ENCODE measurements at places on chromosomes 7 and 10. TPM values are rescaled to one million over a fixed set of nuclear protein-coding genes. Genes with fewer than 3 reads are reported as not detected.

The C10orf143 gene
- total RNA-seq = 6.9 TPM

The HTR7 gene
- total RNA-seq = 0.61 TPM

DNA sequence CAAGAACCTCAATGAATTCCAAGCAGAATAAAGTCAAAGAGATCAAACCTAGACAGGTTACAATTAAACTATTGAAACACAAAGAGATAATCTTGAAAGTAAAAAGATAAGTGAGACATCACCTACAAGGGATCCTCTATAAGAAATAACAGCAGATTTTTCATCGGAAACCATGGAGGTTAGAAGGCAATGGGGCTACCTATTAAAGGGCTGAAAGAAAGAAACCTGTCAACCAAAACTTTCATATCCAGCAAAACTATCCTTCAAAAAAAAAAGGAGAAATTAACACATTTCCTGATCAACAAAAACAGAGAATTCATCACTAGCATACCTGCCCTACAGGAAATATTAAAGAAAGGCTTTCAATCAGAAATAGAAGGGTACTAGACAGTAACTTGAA lies 244.9 kb downstream of the ARHGAP12 start:
- no peak for DNase-seq

The NEUROD6 gene
- total RNA-seq = not detected

The GPNMB gene
- 15.0 TPM for total RNA-seq

The OR2A1 gene
- not detected for total RNA-seq

DNA sequence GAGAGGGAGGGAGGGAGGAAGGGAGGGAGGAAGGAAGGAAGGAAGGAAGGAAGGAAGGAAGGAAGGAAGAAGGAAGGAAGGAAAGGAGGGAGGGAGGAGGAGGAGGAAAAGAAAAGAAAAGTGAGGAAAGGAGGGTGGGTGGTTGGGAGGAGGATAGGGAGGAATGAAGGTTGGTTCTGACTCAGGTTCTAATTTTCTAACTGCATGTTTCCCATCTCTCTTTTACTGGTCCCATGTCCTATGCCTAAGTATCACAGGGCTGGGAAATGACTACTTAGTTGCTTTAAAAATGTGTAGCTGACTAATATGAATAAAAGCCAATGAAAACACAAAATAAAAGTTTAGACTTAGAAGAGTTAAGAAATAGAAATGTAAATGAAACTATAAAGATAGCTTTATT lies 890.9 kb upstream of the POT1 start:
- no peak for DNase-seq

The CALHM1 gene
- total RNA-seq = not detected

- DNase-seq = no peak
These were observed 3.8 kb upstream of the ZNRF2 start for GRCh38 chr7:30280631-30281030.

DNA sequence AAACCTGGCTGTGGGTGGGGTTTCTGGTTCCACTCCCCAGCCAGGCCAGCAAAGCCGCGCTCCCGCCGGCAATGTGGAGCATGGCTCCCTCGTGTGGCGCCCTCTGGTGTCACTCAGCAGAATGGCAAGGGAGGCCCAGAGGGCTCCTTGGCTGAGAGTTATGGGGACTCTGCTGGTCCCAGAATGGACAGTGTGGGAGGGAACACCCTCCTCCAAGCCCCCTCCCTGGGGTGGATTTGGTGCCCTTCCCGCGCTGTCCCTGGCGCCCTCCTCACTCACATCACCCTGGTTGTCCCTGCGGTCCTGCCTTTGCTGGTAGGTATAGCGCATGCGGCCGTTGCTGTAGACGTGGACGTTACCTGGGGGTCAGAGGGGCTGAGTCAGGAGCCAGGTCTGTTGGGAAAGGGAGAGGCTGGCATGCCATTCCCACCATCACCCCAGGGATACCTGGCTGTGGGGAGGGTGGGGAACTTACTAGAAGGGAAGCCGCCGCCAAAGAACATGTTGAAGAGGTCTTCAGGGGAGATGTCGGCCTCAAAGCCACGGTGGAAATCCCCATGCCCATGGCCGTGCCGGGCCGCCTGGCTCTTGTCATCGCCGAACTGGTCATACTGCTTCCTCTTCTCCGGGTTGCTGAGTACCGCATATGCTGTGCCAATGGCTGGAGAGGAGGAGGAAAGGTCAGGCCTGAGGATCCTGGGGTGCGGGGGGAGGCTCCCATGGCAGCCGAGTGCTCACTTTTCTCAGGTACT lies 14.0 kb downstream of the DNAJB12 start:
- DNase-seq = peak; percentile 76

GRCh38 chr7:138622841-138623240 lies 78.3 kb downstream of the SVOPL start:
- DNase-seq = no peak

- DNase-seq = no peak
These were observed 224.2 kb upstream of the AUTS2 start for GRCh38 chr7:69374044-69374425.

GRCh38 chr10:50936335-50936734 lies 50.9 kb upstream of the A1CF start:
- DNase-seq = no peak

The ATAD1 gene
- 50.5 TPM for total RNA-seq

- peak; percentile 46 for DNase-seq
These were observed 22.7 kb downstream of the MKRN1 start for GRCh38 chr7:140456551-140457051.

- DNase-seq = no peak
These were observed 48.4 kb upstream of the GTF2IRD1 start for GRCh38 chr7:74405191-74405898.

DNA sequence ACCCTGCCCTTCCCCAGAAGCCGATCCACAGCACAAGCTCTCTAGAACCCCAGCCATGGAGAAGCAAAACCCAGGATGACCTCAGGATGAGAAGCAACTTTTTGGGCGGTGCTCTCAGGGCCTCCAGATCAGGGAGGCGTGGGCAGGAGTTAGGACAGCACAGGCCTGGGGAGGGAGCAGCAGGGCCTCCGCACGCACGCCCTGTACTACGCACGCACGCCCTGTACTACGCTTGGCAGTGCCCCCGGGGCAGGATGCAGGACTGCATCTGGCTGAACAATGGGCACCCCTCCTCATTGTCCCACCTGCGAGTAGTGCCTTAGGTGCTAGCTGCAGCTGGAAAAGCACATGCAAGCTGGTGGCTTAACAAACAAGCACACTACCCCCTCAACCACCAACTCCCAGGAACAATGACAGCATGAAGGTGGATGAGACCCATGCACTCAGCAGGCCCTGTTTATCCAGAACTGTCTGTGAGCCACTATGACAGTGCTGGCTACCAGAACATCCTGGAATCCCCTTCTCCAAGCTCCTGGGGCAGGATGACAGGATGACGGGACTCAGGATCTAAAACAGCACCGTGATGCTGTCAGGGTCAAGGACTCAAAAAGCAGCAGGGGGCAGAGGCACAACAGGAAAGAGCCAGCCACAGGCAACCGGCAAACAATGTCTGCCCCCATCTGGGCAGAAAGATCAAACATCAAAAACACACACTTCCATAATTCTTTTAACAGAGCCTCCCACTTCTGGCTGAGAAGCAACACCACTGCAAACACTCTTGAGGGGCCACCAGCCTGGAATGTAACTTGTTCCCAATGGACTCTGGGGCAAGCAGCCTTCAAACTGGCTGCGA lies 11.8 kb downstream of the PODXL start:
- no peak for DNase-seq

The PAXIP1 gene
- 10.9 TPM for total RNA-seq

DNA sequence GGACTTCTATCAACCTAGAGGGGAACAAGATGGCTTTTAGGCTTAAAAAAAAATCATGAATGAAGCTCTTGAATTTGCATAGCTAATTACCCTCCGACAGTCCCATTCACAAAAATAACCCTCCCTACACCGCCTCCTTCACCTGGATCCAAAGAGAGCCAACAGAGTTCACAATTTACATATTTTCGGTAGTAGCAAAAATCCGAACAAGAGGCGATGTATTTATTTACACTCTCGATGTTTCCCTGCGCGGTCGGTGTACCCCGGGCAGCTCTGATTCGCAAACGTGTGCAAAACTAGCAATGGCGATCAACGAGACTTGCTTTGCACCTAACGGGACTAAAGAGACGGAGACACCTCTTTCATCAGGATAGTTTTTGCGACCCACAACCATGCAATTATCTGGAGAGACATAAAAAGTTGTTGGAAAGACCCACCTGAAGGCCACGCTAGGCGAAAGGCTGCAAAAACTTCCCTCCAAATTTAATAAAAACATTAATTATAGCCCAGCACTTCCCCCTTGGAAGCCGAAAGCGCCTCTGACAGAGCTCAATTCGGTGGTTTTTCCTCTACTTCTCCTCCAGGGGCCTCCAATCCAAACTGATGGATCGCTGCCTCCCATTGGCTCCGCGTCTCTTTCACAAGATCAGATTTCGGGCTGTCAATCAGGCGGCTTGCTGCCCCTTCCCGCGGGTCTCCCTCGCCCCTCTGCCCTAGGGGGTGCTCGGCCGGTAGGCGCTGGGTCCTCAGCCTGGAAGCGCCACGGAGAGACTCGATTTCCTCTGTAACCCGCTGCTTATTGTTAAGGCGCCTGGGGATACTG lies at the start of gene ETV1:
ETV1 (minus strand) TSS at position 541 of the 823 bp plus-strand sequence. CDS start 614 bp downstream, outside the sequence.
- peak; percentile 52 for DNase-seq

GRCh38 chr7:103381280-103382031 lies 34.0 kb downstream of the PSMC2 start:
- DNase-seq = no peak

The AKR1C8 gene
- not detected for total RNA-seq

The CDHR3 gene
- 10.0 TPM for total RNA-seq

The TFPI2 gene
- 0.47 TPM for total RNA-seq

The RBM48 gene
- 7.9 TPM for total RNA-seq

The ITPRIP gene
- total RNA-seq = 5.1 TPM

GRCh38 chr7:29471444-29472138 lies 92.0 kb upstream of the PRR15 start:
- DNase-seq = peak; percentile 71

The COX19 gene
- 13.5 TPM for total RNA-seq

- DNase-seq = peak; percentile 30
These were observed 81.9 kb upstream of the CALN1 start for GRCh38 chr7:72493850-72494661.

GRCh38 chr10:131575877-131576276 lies 264.4 kb upstream of the TCERG1L start:
- DNase-seq = no peak

DNA sequence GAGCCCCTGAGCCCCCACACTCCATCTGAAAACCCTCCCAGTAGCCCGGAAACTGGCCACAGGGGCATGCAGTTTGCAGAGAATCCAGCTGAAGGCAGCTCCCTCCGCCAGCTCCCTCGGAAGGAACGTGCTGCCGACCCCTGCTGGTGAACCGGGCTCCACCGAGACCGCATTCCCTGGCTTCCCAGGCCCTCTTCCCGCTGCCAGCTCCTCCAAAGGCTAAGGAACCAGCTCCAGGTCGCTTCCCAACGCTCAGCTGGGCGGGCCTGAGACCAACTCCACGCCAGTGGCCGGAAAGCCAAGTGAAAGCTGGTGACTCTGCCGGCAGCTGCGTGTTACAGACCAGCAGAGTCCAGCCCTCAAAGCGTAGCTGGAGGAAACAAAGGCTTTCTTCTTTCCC lies 35.8 kb downstream of the GPER1 start:
- DNase-seq = peak; percentile 56

The CLRN3 gene
- total RNA-seq = 155 TPM

DNA sequence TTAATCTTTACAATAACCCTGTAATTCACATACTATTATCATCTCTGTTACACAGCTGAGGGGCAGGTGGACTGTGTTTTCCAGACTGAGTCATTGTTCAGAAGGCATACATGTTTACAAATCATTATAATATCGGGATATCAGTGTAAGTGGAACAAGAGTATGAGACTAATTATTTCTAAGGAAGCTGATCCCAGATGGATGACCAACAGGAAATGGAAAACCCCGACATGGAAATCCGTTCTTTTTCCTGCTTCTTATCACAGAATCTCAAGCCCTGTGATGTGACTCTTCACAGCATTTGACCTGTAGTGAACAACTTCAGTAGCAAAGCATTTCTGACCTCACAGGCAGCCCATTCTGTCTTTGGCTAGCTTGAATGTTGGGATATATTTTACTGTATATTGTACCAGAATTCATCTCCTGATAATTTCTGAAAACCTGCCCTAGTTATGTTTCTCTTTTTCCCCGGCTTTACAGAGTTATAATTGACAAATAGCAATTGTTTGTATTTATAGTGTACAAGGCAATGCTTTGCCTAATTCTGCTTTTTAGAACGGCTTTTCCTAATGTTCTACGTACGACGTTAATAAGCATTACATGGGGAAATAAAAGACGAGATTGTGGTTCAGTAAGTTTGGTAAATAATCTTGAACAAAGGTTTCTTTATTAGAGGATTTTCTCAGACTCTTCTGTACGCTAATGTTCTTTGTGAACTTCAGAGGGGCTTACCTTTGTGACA lies 78.6 kb upstream of the SYPL1 start:
- DNase-seq = no peak

DNA sequence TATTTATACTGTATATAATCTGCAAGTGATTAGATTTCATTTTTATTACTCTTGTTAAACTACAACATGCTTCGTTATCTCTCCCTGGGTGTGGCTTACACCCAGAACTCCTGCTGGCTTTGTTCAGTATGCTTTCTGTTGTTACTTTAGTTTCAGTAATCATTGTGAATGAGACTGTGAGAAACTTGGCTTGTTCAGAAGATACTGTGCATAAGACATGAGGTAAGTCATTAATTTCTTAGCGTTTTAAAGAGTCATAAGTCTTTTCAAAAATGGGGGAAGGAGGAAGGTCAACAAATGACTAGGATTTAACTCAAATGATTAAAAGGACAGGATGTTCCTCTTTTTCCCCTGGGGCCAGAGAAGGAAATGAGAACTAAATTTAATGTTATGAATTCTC lies 11.6 kb upstream of the ADD3 start:
- DNase-seq = no peak

DNA sequence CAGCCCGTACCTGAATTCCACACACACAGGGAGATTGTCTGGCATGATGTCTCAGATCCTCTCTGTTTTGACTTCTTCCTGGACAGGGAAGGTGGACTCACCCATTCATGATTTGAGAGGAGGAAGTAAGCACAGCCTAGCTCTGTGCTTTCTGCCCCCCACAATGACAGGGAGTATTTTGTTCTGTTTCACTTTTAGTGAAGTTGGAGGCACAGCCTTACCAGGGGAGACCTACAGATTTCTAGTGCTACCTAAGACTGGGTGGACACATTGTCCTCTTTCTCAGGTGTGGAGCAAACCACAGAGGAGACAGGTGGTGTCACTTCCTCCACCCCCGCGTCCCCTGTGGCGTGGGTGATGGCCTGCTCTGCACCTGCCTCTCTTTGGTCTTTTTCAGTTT lies 408.6 kb upstream of the PFKP start:
- no peak for DNase-seq

DNA sequence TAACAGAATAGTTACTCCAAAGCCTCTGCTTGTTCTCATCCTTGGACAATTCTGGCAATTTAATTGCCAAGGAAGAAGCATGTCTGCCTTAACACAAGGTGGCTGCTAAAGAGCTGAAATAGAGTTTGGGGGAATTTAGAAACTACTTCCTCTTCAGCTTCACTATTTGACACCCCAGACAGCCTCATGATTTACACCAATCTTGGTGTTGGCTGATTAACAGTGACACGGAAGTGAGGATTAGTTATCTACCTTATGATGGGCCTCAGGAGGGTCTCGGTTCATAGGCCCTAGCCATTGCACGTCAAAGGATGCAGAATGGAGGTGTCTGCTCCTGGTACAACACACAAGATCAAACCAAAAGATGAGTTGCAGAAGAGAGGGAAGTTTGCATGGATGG lies 102.4 kb downstream of the RELN start:
- no peak for DNase-seq

- DNase-seq = no peak
These were observed 34.9 kb downstream of the COA1 start for GRCh38 chr7:43694399-43694748.

The COG5 gene
- 39.7 TPM for total RNA-seq

Data from left colon (tissue), 2 donors.